Umbilical cord (tissue), 2 donors: ENCODE measurements at places on chromosomes 3 and 15. TPM values are rescaled to one million over a fixed set of nuclear protein-coding genes. Genes with fewer than 3 reads are reported as not detected.

RPS27L gene
- 77.8 TPM for total RNA-seq

CLDN16 gene
- 0.24 TPM for total RNA-seq

PPARG gene
- 2.9 TPM for total RNA-seq

KLHL6 gene
- 4.3 TPM for total RNA-seq

TUBGCP5 gene
- total RNA-seq, result 22.4 TPM

GOLGA8S gene
- 4.6 TPM for total RNA-seq
